ENCODE measurements at places on chromosomes 11 and 22. TPM values are rescaled to one million over a fixed set of nuclear protein-coding genes. Genes with fewer than 3 reads are reported as not detected.

DNA sequence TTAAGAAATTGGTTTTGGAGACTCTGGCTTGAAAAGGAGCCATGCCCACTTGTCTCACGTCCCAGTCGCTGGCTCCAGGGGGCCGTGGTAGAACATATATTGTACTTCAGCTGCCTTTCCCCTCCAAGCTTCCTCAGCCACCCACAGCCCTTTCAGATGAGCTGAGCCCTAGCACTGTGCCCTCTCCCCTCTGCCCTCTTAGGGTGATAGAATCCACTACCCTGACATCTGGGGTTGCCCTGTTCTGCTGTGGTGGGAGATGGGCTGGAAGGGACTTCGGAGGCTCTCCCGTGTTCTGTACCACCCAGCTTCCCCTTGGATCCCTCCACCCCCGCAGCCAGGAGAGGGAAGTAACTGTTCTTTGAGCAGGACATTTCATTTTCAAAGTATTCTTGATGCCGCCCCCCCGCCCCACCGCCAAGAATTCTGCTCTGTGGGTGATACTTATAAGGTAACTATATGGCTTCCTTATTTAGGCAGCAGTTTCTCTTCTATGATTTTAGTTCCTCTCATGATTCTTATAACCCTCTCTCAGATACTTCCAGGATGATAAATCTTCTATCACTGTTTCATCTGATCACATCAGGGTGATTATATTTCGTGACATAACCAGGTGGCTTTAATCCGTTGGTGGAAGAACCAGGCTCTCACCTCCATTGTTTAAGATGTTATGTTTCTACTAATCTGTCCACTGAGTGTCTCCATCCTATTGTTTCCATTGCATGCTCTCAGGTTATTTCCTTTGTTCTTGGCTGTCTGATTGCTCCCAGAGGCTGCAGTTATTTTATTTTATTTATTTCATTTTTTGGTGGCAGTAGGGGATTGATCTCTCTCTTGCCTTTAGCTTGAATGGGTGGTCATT lies 24.1 kb downstream of the ZBTB16 start:
- H3K4me1 ChIP-seq = peaks cover 95% of the 10 kb centered on the region
- H3K27me3 ChIP-seq = no peaks in the 10 kb centered on the region
- peaks cover 51% of the 10 kb centered on the region for H3K36me3 ChIP-seq
- no peak for DNase-seq

Gene PRPF19
- total RNA-seq = 59.8 TPM

GRCh38 chr11:128719556-128719824 lies 25.6 kb downstream of the FLI1 start:
- H3K4me3 ChIP-seq = no peak overlapping the region
- H3K27me3 ChIP-seq = no peaks in the 10 kb centered on the region
- H3K27ac ChIP-seq = peak overlapping the region; percentile 82
- H3K4me1 ChIP-seq = peaks cover 87% of the 10 kb centered on the region
- H3K36me3 ChIP-seq = no peaks in the 10 kb centered on the region
- no peak for DNase-seq

DNA sequence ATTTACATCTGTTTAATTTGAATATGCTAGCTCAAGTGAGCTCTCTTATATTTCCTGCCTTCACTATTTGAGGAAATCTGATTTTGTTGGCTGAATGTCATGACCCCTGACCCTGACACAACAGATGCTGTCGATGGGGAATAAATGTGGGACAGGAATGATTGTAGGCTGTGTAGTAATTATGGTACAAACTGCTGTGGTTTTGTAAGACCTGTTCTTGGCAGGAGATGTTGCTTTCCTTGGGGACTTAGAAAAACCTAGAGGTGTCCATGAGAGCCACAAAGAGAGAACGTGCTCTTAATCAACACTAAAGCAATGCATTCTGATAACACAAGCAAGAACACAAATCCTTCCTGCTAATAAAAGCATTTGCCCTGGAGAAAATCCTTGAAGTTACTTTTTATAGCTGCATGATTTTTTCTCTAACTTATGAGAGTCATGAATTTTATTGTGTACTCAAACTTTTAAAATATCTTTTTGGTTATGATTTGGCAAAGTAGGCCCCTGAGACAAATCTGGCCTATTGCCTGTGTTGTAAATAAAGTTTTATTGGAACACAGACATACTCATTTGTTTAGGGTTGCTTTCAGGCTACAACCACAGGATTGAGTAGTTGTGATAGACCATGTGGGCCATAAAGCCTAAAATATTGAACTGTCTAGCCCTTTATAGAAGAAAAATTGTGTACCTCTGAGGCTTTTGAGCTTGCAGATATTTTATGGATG lies 90.2 kb downstream of the DDX10 start:
- no peak overlapping the region for H3K27ac ChIP-seq
- no peaks in the 10 kb centered on the region for H3K27me3 ChIP-seq
- peaks cover 6% of the 10 kb centered on the region for H3K4me1 ChIP-seq
- DNase-seq = no peak

Gene DUSP8
- 18.0 TPM for total RNA-seq

DNA sequence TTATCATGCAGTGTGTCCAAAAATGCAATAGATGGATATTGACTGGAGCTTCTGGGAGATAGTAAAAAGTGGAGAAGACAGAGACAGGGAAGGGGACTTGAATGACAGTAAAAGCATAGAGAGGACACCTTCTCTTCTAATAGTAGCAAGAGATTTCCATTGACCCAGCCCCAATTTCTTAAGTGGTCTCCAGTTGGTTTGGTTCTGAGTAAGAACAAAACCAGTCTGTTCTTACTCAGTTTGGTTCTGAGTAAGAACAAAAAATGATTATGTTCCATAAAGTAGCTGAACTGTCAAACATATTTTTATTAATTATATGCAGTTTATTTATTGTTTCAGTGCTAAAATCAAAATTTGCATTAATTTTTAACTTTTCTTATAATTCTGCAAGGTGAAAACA lies 316.8 kb upstream of the MPPED2 start:
- H3K27me3 ChIP-seq = no peaks in the 10 kb centered on the region
- no peak overlapping the region for H3K27ac ChIP-seq
- no peaks in the 10 kb centered on the region for H3K36me3 ChIP-seq
- DNase-seq = no peak
- no peaks in the 10 kb centered on the region for H3K4me1 ChIP-seq

GRCh38 chr11:132424433-132424832 lies 1054.0 kb downstream of the NTM start:
- no peaks in the 10 kb centered on the region for H3K4me1 ChIP-seq
- H3K36me3 ChIP-seq = no peaks in the 10 kb centered on the region
- H3K27me3 ChIP-seq = peaks cover 7% of the 10 kb centered on the region
- DNase-seq = no peak

GRCh38 chr22:26845021-26845743 lies 187.8 kb downstream of the MIAT start:
- H3K4me3 ChIP-seq = no peak overlapping the region
- no peak overlapping the region for H3K27ac ChIP-seq
- DNase-seq = no peak
- H3K27me3 ChIP-seq = no peaks in the 10 kb centered on the region

DNA sequence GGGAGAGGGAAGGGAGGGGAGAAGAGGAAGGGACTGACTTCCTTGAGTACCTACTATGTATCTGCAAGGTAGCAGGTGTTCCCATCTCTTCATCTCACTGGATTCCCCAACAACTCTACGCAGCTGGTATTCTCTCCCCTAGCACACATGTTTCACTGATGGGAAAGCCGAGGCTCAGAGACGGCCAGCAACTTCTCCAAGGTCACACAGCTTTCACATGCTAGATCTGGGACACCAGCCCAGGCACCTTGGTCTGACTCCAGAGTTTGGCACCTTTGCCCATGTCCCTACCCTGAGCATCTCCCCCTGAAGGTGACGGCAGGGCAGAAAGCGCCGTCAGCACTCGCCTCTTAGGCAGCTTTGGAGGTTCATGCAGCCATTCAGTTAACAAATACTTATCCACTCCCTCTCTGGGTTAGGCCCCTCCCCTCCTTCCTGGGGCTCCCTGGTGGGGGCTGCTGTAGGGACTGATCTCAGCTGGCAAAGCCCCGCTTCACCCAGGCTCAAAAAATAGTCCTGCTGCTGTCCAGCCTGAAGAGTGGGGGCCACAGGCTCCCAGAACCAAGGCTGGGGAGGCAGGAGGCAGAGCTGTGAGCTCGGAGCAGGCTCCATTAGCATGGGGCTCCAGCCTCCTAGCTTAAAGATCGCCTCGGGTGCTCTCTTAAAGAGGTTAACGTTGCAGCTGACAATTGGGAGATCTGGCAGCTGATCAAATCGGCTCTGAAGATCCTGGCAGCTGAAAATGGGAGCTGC lies 79.4 kb downstream of the IGLL1 start:
- H3K36me3 ChIP-seq = no peaks in the 10 kb centered on the region
- no peaks in the 10 kb centered on the region for H3K27me3 ChIP-seq
- H3K27ac ChIP-seq = no peak overlapping the region
- DNase-seq = peak; percentile 44

DNA sequence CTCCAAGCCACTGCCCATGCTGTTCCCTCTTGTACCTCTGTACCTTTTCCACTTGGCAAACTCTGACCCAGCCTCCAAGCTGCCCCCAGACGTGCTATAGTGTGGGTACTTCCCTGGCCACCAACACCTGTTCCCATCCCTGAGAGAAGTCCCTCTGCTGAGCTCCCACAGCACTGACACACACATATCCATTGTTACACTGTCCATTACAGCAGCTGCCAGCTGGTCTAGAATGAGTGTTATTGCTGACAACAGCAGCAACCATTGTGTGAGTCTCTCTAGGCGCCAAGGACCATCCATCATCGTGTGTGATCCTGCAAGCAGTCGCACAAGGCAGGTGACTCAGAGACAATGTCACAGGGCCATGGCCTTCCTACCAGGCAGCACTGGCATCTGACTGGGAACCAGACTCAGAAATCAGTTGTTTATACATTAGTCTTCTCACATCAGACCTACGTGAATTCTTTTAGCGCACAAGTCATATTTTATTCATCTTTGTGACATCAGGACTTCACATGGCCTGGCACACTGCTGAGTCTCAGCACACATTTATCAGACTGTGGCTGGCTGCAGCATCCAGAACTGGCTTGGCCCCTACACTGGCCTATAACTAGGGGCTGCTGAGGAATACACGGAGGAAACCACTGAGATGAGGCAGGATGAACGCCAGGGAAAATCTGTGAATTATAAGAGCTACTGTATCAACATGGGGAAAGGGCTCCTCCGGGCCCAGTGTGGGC lies 56.4 kb downstream of the SGSM3 start:
- no peak overlapping the region for H3K27ac ChIP-seq
- DNase-seq = no peak
- H3K27me3 ChIP-seq = no peaks in the 10 kb centered on the region
- no peak overlapping the region for H3K4me3 ChIP-seq
- peaks cover 11% of the 10 kb centered on the region for H3K4me1 ChIP-seq

Gene TSPAN32
- 12.2 TPM for total RNA-seq

DNA sequence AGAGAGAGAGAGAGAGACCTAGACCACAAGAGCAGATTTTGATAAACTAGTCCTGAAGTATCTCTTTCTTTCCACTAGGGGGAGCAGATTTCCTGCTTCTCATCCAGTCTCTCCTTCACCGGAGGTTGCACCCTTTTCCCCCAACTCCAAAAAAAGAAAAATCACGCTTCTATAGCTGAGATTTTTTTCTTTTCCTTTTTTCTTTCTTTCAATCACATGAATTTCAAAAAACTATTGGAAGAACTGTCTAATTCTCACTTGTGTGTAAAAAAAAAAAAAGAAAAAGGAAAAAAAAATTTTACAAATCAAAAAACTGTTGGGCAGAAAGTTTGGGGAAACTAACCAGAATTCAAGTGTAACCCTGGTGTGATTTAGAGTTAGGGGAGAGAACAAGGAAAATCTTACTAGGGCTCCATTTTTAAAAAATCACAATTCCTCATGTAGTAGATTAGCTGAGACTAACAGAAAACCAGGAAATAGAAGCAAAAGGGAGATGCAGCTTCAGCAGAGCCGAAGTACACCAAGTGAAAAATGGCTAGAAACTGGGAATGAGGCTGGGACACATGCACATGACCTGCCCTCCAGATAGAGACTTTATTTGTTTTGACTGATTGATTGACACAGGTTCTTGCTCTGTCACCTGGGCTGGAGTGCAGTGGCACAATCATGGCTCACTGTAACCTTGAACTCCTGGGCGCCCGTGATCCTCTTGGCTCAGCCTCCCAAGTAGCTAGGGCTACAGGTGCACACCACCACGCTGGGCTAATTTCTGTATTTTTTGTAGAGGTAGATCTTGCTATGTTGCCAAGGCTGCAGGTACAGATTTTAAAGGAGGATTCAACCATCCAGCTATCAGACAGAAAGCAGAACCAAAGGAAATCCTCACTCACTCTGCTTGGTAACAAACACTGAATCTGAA lies 27.1 kb downstream of the SDHD start:
- H3K4me3 ChIP-seq = no peak overlapping the region
- H3K4me1 ChIP-seq = peaks cover 5% of the 10 kb centered on the region
- H3K36me3 ChIP-seq = no peaks in the 10 kb centered on the region
- no peaks in the 10 kb centered on the region for H3K27me3 ChIP-seq
- H3K27ac ChIP-seq = no peak overlapping the region

Gene GLYAT
- not detected for total RNA-seq

DNA sequence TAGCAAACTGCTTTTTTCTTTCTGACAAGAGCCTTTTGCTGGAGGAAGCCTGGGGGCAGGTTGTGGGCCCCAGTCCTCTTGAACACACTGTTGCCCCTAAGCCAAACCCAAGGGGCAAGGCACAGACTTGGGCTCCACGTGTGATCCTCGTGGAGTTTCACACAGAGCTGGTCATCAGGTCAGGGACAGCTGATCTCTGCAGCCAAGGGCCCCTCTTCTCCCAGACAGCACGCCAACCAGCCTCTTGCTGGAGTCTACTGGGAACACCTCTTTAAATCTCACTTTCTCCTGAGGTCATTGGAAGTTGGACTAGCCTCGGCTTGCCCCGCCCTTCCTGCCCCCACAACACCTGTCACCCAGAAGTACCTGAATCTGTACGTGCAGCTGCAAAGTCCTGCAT lies 39.8 kb downstream of the C11orf58 start:
- H3K27me3 ChIP-seq = no peaks in the 10 kb centered on the region
- no peaks in the 10 kb centered on the region for H3K36me3 ChIP-seq
- H3K4me3 ChIP-seq = no peak overlapping the region
- no peaks in the 10 kb centered on the region for H3K4me1 ChIP-seq
- peak; percentile 15 for DNase-seq
- H3K27ac ChIP-seq = no peak overlapping the region

GRCh38 chr11:31340903-31341572 lies 28.5 kb downstream of the DCDC1 start:
- H3K27me3 ChIP-seq = peaks cover 11% of the 10 kb centered on the region
- no peaks in the 10 kb centered on the region for H3K4me1 ChIP-seq
- H3K36me3 ChIP-seq = no peaks in the 10 kb centered on the region
- no peak for DNase-seq

Gene FAM180B
- not detected for total RNA-seq

DNA sequence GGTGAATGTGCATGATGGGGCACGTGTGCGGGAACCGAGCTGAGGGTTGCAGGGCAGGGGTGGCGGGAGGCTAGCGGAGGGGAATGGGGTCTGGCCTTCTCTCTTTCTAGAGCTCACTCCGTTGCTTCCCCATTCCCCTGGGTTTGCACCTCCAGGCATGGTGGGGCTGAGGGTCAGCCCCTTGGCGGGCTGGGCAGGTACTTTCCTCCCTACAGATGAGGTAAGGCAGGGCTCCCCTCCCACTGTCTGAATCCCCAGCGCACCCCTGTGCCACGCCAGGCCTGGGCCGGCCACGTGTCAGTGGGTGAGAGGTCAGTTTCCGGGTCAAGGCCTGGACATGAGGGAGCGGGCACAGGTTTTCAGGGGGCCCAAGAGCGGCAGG lies 8.9 kb downstream of the SUSD2 start:
- DNase-seq = no peak
- peak overlapping the region; percentile 17 for H3K27ac ChIP-seq
- no peaks in the 10 kb centered on the region for H3K36me3 ChIP-seq
- no peaks in the 10 kb centered on the region for H3K27me3 ChIP-seq
- no peak overlapping the region for H3K4me3 ChIP-seq
- H3K4me1 ChIP-seq = peaks cover 16% of the 10 kb centered on the region

- no peak for DNase-seq
- no peaks in the 10 kb centered on the region for H3K36me3 ChIP-seq
- no peaks in the 10 kb centered on the region for H3K4me1 ChIP-seq
- no peaks in the 10 kb centered on the region for H3K27me3 ChIP-seq
- no peak overlapping the region for H3K4me3 ChIP-seq
Measured at GRCh38 chr11:86211619-86212018, 32.9 kb upstream of the EED start.

Measured in upper lobe of right lung (tissue), 1 donor.